ENCODE measurements at places on chromosomes 7 and 10.

- DNase-seq = peak; percentile 8
These were observed 102.3 kb downstream of the DYNC1I1 start for GRCh38 chr7:95874541-95875265.

- peak; percentile 36 for DNase-seq
These were observed 287.6 kb downstream of the TWIST1 start for GRCh38 chr7:18829858-18830285.

GRCh38 chr10:69504576-69505250 is 53.4 kb downstream of the TSPAN15 start:
- DNase-seq = no peak

- no peak for DNase-seq
These were observed 52.5 kb downstream of the NPY start for GRCh38 chr7:24336461-24336860.

DNA sequence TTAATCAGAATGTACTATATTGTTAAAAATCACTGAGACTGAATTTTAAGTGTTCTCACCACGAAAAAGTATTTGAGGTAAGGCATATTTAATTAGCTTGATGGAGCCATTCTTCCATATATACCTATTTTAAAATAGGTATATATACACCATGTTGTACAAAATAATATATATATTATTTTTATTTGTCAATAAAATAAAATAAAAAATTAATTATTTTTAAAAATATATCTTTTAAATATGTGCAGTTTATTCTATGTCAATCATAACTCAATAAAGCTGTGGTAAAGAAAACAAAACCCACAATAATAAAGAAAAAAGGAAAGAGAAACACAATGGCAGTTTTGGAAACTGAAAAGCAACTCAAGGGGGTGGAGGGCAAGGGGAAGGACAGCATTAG is 33.6 kb upstream of the TFEC start:
- DNase-seq = no peak

GRCh38 chr7:36035186-36035585 is 117.9 kb upstream of the EEPD1 start:
- no peak for DNase-seq

GRCh38 chr7:101099969-101100781 is 14.9 kb downstream of the TRIM56 start:
- DNase-seq = peak; percentile 99

- no peak for DNase-seq
These were observed 514.0 kb downstream of the PLXDC2 start for GRCh38 chr10:20330246-20330645.

DNA sequence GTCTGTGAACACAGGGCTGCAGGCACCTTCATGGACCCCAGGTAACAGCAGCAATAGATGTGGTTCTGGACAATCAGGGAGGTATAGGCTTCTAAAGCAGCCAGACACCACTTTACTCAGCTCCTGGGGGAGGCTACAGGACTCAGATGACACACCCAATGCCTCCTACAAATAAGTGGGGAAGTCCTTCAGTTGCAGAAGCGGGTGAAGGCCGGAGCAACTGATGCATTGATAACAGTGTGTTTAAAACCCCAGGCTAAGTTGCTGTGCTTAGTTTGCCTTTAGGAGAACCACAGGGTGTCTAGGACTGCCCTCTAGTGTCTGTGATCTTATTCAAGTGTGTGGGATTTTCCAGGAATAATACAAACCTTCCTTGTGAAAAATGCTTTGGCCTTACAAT is 5.9 kb upstream of the ITGA8 start:
- peak; percentile 15 for DNase-seq

DNA sequence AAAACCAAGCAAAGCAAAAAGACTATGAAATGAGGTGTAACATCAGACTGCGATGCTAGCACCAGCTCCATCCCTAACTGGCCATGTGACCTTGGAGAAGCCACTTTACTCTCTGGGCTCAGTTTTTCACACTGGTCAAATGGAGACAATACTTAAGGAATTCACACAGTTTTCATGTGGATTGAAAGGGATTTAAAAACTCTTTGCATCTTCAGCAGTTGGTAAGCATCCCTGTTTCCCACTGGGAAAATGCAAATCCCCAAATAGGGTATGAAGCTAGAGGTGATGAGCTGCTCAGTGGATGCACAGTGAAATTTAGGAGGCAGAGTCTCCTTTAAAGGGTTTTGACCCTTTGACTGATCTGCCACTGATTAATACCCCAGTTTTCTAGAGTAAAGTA is 240.7 kb downstream of the SORCS3 start:
- no peak for DNase-seq

GRCh38 chr10:43778571-43778970 is 129.9 kb upstream of the ZNF32 start:
- no peak for DNase-seq

DNA sequence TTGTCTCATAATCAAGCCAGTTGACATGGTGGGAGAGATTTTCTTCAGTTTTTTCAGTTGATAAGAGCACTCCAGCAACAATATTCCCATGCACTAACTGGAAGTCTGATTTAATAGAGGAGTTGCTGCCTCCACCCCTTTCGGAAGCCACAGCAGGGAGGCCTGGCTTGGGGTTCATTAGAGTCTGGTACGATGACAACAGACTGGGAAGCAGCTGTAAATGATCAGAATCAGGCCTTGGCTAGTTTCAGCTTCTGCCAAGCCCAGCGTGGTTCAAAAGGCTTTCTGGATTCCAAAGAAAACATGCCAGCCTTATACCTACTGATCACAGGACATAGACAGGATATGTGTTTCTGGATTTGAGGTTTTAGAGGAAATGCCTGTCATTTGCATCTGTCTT is 274.0 kb downstream of the CSTF2T start:
- no peak for DNase-seq

- DNase-seq = no peak
These were observed 7.1 kb upstream of the MGMT start for GRCh38 chr10:129459762-129460539.

DNA sequence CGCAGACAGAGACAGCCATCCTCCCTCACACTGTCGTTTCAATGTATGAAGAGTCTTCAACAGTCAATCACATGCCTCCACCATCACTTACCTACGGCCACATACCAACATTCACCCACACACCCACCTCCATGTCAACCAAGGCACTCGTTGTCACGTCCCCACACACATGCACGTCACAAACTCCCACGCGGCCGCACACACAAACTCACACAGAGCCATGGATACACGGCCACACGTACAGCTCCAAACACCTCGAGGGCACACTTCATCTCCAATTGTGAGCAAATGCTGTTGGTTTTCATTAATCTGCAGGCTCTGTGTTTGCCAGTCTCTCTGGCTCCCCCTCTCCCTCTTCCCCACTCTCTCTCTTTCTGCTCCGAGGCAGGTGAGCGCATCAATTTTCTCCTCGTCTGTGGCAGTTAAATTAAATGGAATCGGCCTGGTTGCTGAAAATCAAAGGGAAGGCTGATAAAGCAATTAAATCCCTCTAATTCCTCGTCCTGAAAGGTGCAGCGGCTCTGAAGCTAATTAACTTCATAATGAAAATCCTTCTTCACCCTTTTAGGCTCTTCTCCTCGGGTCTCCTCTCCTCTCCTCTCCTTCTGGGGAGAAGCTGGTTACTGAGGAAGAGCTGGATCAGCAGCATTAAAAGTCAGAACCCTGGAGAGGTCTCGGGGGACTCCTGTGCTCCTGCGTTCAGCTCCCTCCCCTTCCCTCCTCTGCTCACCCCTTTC is 53.8 kb upstream of the SLF2 start:
- DNase-seq = no peak

- no peak for DNase-seq
These were observed 44.6 kb upstream of the TES start for GRCh38 chr7:116165717-116166116.

- peak; percentile 27 for DNase-seq
These were observed at the start of gene PRXL2A for GRCh38 chr10:80408242-80409101. Gene PRXL2A, plus strand, starts transcription at chr10:80408551. Its CDS starts 11,917 bp downstream, at chr10:80420468.

Data from A172 (cell line).